ENCODE measurements at places on chromosomes 3 and 15.

GRCh38 chr15:37014137-37014536, 86.2 kb downstream of the MEIS2 start:
- peak; percentile 51 for DNase-seq

- no peak for DNase-seq
Observed at GRCh38 chr15:89751748-89752147, 699 bp upstream of the MESP1 start.

DNA sequence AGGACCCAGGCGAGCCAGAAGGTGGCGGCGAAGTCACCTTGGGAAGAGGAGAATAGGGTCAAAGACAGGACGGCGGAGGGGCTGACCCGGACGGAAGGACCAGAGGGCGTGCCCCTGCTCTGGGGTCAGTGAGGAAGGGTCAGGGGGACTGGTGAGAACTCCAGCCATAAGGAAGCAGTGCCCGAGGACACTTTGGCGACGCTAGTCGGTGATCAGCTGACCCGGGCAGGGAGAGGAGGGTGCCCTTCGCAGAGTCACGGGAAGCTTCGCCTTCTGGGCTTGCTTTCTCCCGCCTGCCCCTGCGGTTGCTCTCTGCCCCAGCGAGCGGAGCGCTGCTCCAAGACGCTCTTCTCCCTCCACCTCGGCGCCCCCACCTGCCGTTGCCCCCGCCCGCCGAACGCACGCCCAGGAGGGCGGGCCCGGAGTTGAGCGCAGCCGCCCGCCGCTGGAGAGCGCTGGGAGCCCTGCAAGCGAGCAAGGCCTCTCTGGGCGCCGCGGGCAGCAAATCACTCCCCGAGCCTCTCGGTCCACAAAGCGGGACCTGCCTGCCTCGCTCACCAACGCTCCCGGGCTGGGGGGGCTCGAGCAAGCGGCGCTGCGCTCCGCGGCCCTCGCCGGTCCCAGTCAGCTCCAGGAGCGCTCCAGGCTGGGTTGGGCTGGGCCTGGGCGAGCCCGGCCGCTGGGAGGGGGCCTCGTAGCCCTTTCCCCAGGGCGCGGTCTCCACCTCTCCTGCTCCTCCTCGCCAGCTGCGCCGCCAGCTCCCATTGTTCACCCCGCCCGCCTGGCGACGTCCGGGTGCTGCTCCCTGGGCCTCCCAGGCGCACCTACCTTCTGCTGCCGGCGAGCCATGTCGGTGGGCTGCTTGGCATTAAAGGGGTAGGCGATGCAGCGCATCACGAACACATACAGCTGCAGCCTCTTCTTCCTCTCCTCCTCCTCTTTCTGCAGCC, 1.2 kb downstream of the CADPS start:
- DNase-seq, result peak; percentile 25

DNA sequence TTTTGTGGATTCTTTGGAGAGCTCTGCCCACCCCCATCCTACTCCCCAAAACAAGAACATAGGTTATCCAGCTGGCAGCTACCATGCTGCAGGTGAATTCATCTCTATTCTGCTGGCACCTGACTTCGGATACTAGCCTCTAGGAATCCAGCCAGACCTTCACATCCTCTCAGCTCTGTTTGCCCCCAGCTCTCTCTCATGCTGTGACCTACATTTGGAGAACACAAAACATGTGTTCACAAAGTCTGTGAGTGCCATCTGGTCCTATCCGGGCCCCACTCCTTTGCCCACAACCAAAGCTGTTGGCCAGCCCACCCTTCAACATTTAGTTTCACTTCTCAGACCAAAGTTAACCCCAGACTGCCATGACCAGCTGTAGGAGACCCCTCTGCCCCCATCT, 89.4 kb upstream of the C3orf80 start:
- no peak for DNase-seq

DNA sequence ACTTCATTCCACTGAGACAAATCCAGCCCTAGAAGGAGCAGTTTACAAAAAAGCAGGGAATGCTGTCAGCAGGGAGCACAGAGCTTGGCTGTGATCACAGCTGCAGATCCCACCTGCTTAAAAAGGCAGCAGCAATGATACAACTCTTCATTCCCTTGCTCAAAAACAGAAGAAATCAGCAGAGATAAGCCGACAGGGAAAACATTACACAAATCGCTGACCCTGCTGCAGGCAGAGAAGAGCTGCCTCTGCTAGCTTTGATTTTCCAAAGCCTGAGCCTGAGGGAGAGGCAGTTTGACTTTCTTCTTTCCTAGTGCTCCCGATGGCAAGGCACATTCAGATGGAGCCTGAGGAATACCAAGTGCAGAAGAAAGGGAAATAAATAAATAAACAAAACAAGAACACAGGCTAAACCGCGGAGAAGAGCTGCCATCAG, 80.2 kb downstream of the SHQ1 start:
- DNase-seq, result no peak

DNA sequence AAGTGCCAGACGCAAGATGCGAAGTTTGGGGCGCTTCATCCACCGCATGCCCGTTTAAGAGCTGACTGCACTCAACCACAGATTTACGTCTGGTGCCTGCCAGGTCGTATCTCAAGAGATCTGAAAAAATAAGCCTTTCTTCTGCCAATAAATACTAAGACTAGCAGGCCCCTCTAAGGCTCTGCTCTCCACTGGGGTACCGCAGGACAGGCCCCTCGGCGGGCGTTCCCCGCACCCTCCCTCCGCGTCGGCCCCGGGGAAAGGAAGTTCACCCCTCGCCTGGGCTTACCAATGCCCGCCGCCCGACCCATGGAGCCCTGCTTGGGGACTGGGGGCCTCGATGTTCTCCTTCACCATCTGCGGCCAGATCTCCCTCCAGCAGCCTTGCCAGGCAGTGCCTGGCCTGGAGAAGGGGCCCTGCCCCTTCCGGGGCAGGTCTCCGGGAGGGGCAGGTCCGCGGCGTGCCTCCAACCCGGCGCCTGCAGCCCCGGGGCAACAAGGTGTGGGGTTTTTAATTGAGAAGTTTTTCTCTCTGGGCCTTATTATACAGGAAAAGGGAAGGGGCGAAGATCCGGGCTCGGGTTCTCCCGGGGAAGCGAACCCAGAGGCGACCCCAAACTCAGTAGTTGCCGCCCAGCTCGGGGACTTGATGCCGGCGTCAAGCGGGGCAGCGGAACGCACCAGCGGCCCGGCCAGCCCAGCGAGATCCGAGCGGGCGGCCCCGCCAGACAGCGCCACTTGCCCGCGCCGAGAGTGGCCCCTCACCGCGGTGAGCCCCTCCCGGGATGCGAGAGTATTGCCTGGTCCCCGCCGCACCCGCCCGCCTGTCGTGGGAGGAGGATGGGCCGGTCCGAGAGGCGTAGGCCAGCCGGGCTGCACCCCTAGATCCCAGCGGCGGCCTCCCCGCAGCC, 735 bp downstream of the GOLGA8B start:
- no peak for DNase-seq
